EH (cell line): ENCODE measurements at places on chromosomes 11 and 22.

GRCh38 chr11:75276186-75276585 lies 35.6 kb downstream of the TPBGL start:
- DNase-seq: no peak

GRCh38 chr22:29224859-29225410 lies 19.2 kb downstream of the EMID1 start:
- no peak for DNase-seq

GRCh38 chr11:114762408-114762807 lies 84.1 kb downstream of the NXPE2 start:
- DNase-seq: peak; percentile 61

DNA sequence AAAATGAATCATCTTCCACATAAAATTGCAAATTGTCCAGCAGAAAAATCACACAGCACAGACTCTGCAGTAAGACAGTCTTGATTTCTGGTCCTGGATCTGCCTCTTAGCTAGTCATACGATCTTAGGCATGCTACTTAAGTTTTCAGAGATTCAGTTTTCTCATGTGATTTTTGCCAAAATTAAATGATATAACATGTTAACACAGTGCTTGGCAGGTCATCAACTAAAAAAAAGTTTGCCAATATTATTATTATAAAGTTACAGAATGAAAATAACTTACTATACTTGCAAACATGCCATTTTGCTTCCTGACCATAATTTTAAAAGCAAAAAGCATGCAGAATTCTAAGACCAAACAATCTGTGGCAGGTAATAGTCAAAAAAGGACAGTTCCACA lies 15.1 kb downstream of the RAB30 start:
- no peak for DNase-seq

DNA sequence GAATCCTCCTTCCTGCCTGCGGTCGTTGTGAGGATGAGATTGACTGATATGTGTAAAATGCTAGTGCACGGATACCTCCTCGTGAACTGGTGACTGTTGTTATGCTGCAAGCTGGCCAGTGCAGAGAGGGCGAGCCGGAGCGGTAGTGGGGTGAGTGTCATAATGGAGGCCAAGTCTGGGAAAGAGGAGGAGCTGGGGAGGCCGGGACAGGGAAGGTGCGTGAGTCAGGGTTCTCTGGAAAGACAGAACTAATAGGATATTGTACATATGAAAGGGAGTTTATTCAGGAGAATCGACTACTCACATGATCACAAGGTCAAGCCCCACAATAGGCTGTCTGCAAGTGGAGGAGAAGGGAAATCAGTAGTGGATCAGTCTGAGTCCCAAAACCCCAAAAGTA lies 56.8 kb upstream of the FADD start:
- no peak for DNase-seq

- no peak for DNase-seq
These were observed 30.0 kb upstream of the MUC5B start for GRCh38 chr11:1192741-1193325.

DNA sequence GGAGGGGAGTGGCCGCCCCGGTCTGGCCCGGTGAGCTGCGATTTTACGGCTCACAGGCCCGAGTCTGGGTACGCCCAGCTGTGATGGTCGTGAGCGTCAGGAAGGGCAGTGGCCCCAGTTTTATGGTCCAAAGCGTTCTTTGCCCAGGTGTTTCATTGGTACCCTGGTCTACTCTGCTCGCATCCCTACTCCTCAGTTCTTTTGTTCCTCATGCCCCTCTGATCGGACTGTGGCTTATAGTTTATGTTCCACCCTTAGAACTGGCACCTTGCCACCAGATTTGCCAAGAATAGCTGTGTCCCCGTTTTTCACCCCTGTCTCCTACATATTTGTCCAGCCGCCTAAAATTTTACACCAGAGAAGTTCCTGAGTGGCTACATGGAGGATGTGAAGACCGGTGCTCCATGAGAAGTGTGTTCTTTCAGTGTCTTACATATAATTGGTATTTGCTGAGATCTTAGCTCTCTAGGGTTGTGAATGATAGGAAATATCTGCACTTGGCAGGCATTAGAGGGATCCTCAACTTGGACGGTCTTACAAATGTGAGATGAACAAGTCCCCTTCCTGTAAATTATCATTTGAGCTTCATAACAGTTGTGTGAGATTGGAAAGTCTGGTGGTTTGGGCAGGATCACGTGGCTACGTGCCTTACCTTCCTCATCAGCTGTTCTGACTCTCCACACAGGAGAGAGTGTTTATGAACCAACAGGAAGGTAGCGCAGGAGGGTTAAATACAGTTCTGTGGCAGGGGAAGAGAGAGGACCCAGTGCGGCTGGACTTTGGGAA lies 1.1 kb downstream of the PANX1 start:
- no peak for DNase-seq

GRCh38 chr11:18307461-18308139 lies 14.3 kb downstream of the HPS5 start:
- DNase-seq: no peak

- peak; percentile 73 for DNase-seq
These were observed 855.8 kb upstream of the LRRC4C start for GRCh38 chr11:42315267-42315666.

GRCh38 chr22:42716221-42716620 lies 4.4 kb downstream of the A4GALT start:
- DNase-seq: no peak

GRCh38 chr11:100635194-100635593 lies 51.9 kb upstream of the ARHGAP42 start:
- no peak for DNase-seq

- DNase-seq: no peak
These were observed 135.1 kb downstream of the MN1 start for GRCh38 chr22:27666272-27666997.

DNA sequence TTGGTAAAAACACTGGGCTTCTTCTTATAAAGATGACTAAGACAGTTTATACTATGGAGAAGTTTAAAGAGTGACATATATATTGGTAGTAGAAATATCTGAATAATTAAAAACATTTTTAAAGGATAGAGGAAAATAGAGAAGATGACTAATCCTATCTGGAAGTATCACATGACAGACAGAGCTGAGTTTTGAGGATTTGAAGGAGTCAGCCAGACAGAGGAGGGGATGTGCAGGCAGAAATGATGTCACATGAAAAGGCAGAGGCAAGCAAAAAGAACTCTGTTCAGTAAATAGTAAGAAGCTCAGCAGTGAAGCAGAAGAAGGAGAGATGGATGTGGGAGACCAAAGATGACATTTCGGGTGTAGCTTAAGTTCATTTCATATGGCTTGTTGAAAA lies 1.6 kb downstream of the OR10A2 start:
- peak; percentile 39 for DNase-seq

GRCh38 chr11:107719073-107719472 lies 7.2 kb upstream of the SLN start:
- DNase-seq: no peak

GRCh38 chr11:133343951-133344350 lies 188.3 kb downstream of the OPCML start:
- no peak for DNase-seq

DNA sequence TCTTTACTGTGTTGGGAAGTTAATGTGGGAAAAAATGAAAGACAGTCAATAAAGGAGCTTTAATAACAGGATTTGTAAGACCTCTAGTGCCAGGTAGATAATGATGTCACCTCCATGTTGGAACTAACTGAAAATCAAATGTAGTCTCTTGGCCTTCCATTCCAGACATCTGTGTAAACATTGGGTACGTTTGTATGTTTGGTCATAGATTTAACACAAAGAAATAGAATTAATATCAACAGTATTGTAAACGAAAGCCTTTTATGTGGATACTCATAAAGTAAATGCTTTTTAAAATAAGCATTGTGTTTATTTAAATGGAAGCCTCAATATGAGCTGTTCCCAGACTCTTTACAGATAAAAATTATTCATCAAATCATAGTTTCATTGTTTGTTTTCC lies 605.7 kb downstream of the METTL15 start:
- no peak for DNase-seq

GRCh38 chr22:43002202-43002586 lies 12.8 kb downstream of the PACSIN2 start:
- peak; percentile 91 for DNase-seq

DNA sequence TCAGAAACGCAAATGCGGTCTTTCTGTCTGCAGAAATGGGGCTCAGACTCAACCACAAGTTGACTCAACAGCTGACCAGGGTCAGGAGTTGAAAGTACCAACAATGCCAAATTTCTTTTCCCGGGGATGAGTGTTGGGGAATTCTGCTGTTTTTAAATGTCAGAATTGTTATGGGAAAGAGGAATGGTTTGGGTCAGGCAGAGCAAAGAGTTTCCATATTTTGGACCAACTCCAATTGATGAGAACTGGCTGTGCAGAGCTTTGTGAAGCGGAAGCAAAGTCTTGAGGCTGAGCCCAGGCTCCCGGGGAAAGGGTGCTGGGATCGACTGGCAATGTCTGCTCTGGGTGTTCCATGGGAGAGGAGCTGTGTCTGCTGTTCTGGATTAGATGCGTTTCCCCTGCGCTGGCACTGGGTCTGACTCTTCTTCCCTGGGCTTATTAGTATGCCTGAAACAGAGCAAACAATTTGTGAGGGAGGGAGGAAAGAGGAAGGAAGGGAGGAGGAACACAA lies 36.2 kb downstream of the TXN2 start:
- DNase-seq: peak; percentile 96

- DNase-seq: no peak
These were observed 642 bp upstream of the C11orf58 start for GRCh38 chr11:16737818-16738192.

GRCh38 chr22:29810216-29810615 lies 27.9 kb downstream of the ASCC2 start:
- DNase-seq: no peak

DNA sequence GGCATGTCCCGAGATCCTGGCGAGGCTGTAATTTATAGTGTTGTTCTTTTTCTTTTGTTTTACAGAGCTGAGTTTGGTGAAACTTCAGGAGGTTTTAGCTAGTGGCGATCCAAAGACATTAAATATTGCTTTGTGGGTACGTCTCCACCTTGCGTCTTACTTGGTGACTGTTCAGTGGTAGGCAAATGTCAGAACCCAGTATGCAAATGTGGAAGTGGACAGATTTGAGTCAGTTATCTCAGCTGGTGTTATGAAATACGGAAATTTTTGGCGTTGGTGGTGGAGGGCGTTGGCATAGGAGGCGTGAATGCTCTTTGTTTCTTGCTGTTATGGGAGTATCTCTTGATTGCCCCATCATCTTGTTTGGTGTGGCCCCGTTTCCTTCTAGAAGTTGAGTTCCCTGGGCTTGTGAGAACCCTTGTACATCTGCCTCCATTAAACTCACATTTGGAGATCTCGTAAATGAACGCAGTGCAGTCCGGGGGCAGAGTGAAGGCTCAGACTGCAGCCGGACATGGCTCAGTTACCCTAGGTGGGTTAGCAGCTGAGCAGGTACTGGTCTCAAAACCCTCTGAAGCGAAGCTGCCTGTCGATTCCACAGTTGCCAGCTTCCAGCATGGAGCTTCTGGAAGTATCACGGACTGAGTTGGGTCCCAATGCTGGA lies 39.9 kb downstream of the PTPRJ start:
- no peak for DNase-seq

GRCh38 chr11:19677381-19678080 lies 35.1 kb upstream of the NAV2 start:
- DNase-seq: peak; percentile 38

- DNase-seq: peak; percentile 100
These were observed 7.6 kb upstream of the SERPINH1 start for GRCh38 chr11:75554258-75555022.

GRCh38 chr11:71432761-71433647 lies 15.2 kb downstream of the DHCR7 start:
- no peak for DNase-seq

GRCh38 chr11:131544591-131544990 lies 174.2 kb downstream of the NTM start:
- DNase-seq: no peak
